ENCODE measurements at places on chromosomes 6 and 20. TPM values are rescaled to one million over a fixed set of nuclear protein-coding genes. Genes with fewer than 3 reads are reported as not detected.

Gene BTN1A1
- total RNA-seq, result 0.10 TPM

Gene MYBL2
- 76.9 TPM for total RNA-seq

Gene POLH
- 34.8 TPM for total RNA-seq

Gene EYS
- not detected for total RNA-seq

Gene CST5
- not detected for total RNA-seq

Gene HSPA12B
- total RNA-seq, result not detected

Gene PCSK2
- not detected for total RNA-seq

Gene KCNK16
- total RNA-seq, result not detected

- no peak for DNase-seq
- peaks cover 10% of the 10 kb centered on the region for H3K4me1 ChIP-seq
- H3K4me3 ChIP-seq, result no peak overlapping the region
- no peak overlapping the region for H3K27ac ChIP-seq
- H3K36me3 ChIP-seq, result peaks cover 3% of the 10 kb centered on the region
Observed at GRCh38 chr6:34839666-34840352, 47.9 kb downstream of the BLTP3A start.

GRCh38 chr6:121691126-121691551 lies 255.7 kb downstream of the GJA1 start:
- H3K27ac ChIP-seq, result no peak overlapping the region
- no peaks in the 10 kb centered on the region for H3K36me3 ChIP-seq
- no peak for DNase-seq
- H3K4me1 ChIP-seq, result peaks cover 15% of the 10 kb centered on the region
- H3K4me3 ChIP-seq, result no peak overlapping the region
- no peaks in the 10 kb centered on the region for H3K27me3 ChIP-seq

- no peak for DNase-seq
- peaks cover 86% of the 10 kb centered on the region for H3K4me1 ChIP-seq
- H3K4me3 ChIP-seq, result peak overlapping the region; percentile 99
- no peaks in the 10 kb centered on the region for H3K27me3 ChIP-seq
Observed at GRCh38 chr6:31663961-31664789, 622 bp downstream of the GPANK1 start.

DNA sequence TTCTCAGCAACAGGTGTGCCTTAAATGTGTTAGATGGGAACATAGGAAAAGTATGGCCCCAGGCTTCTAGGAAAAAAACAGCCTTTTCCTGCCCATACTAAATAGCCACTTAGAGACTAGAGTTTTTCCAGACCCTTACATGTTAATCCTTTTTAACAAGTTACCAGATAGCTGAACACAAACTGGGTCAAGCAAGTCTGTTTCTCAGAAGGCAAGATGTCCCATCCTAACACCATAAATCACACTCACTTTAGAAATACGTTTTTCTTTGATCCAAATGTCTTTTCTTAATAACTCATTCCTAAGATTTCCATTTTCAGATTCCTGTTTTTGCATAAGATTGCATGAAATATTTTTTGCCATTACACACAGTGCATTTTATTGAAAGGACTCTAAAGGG lies 241.3 kb downstream of the KCNQ5 start:
- H3K4me3 ChIP-seq, result no peak overlapping the region
- no peak for DNase-seq
- no peaks in the 10 kb centered on the region for H3K36me3 ChIP-seq
- H3K27me3 ChIP-seq, result no peaks in the 10 kb centered on the region
- H3K27ac ChIP-seq, result no peak overlapping the region

DNA sequence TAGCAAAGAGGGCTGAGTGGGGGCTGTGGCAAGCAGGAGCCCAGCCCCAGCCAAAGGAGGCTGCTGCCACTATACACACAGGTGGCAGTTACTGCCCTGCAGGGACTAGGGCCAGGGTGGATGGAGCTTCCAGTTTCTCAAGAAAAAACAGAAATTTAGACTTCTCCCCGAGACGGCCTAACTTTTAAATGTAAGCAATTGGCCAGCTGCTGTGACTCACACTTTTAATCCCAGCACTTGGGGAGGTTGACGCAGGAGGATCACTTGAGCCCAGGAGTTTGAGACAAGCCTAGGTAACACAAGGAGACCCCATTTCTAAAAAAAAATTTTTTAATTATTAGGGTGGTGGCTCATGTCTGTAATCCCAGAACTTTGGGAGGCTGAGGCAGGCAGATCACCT lies 98.2 kb upstream of the NFATC2 start:
- no peaks in the 10 kb centered on the region for H3K4me1 ChIP-seq
- no peak for DNase-seq
- no peaks in the 10 kb centered on the region for H3K36me3 ChIP-seq
- no peak overlapping the region for H3K27ac ChIP-seq

GRCh38 chr20:58719971-58720371 lies 27.4 kb downstream of the NPEPL1 start:
- H3K4me1 ChIP-seq, result no peaks in the 10 kb centered on the region
- H3K36me3 ChIP-seq, result no peaks in the 10 kb centered on the region
- DNase-seq, result no peak

- no peaks in the 10 kb centered on the region for H3K36me3 ChIP-seq
- H3K4me3 ChIP-seq, result no peak overlapping the region
- no peaks in the 10 kb centered on the region for H3K27me3 ChIP-seq
- no peaks in the 10 kb centered on the region for H3K4me1 ChIP-seq
- H3K27ac ChIP-seq, result no peak overlapping the region
Observed at GRCh38 chr6:64254558-64254957, 619.0 kb downstream of the PHF3 start.

DNA sequence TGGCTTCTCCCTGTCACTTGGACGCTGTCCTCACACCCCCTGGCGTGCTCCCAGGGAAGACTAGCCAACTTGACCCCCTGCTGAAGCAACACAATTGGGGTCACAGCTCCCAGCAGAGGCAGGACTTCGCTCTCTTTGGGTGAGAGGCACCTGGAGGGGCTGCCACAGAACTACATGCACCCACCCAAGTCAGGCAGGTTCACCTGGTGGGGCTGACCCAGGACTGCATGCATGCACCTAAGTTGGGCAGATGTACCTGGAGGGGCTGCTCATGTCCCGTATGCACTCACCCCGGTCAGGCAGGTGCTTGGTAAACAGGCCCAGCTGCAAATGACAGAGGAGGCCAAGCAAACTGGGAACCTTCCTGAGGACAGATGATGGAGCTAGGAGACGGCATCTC lies 154.3 kb upstream of the RPS6KA2 start:
- no peak overlapping the region for H3K27ac ChIP-seq
- no peaks in the 10 kb centered on the region for H3K27me3 ChIP-seq
- no peak overlapping the region for H3K4me3 ChIP-seq
- H3K4me1 ChIP-seq, result no peaks in the 10 kb centered on the region
- DNase-seq, result no peak

DNA sequence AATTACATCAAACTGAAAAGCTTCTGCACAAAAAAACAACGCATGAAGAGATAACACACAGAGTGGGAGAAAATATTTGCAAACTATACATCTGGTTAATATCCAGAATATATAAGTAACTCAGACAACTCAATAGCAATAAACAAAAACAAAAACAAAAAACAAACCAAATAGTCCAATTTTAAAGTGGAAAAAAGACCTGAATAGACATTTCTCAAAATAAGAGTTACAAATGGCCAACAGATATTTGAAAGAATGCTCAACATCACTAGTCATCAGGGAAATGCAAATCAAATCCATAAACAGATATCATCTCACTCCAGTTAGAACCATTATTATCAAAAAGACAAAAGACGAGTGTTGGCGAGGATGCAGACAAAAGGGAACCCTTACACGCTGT lies 28.8 kb upstream of the TOP1 start:
- no peak overlapping the region for H3K27ac ChIP-seq
- H3K4me3 ChIP-seq, result no peak overlapping the region
- H3K36me3 ChIP-seq, result no peaks in the 10 kb centered on the region
- peaks cover 27% of the 10 kb centered on the region for H3K4me1 ChIP-seq

GRCh38 chr6:40791004-40791403 lies 203.8 kb upstream of the LRFN2 start:
- no peaks in the 10 kb centered on the region for H3K27me3 ChIP-seq
- peak; percentile 11 for DNase-seq
- no peaks in the 10 kb centered on the region for H3K36me3 ChIP-seq
- no peak overlapping the region for H3K4me3 ChIP-seq

GRCh38 chr6:108165714-108166663 lies at the start of gene NR2E1:
TSS of gene NR2E1 (plus strand) at chr6:108166022. CDS start at chr6:108166766, 744 bp downstream.
- peaks cover 51% of the 10 kb centered on the region for H3K4me1 ChIP-seq
- H3K4me3 ChIP-seq, result peak within 1 kb of the TSS; percentile 77
- H3K27me3 ChIP-seq, result peaks cover 89% of the 10 kb centered on the region

GRCh38 chr6:6711031-6711785 lies 122.7 kb downstream of the LY86 start:
- H3K4me3 ChIP-seq, result peak overlapping the region; percentile 42
- no peaks in the 10 kb centered on the region for H3K36me3 ChIP-seq
- no peak overlapping the region for H3K27ac ChIP-seq
- no peak for DNase-seq
- peaks cover 24% of the 10 kb centered on the region for H3K27me3 ChIP-seq

- H3K4me1 ChIP-seq, result no peaks in the 10 kb centered on the region
- no peak for DNase-seq
- H3K27me3 ChIP-seq, result no peaks in the 10 kb centered on the region
Observed at GRCh38 chr6:126535595-126535994, 195.7 kb downstream of the CENPW start.

- H3K4me3 ChIP-seq, result no peak overlapping the region
- H3K27me3 ChIP-seq, result no peaks in the 10 kb centered on the region
- no peaks in the 10 kb centered on the region for H3K36me3 ChIP-seq
- H3K27ac ChIP-seq, result no peak overlapping the region
Observed at GRCh38 chr6:8574311-8574710, 139.0 kb upstream of the SLC35B3 start.

- no peak for DNase-seq
- H3K4me3 ChIP-seq, result no peak overlapping the region
- no peak overlapping the region for H3K27ac ChIP-seq
- H3K27me3 ChIP-seq, result peaks cover 16% of the 10 kb centered on the region
- no peaks in the 10 kb centered on the region for H3K36me3 ChIP-seq
Observed at GRCh38 chr6:38846844-38847243, 131.7 kb downstream of the DNAH8 start.

DNA sequence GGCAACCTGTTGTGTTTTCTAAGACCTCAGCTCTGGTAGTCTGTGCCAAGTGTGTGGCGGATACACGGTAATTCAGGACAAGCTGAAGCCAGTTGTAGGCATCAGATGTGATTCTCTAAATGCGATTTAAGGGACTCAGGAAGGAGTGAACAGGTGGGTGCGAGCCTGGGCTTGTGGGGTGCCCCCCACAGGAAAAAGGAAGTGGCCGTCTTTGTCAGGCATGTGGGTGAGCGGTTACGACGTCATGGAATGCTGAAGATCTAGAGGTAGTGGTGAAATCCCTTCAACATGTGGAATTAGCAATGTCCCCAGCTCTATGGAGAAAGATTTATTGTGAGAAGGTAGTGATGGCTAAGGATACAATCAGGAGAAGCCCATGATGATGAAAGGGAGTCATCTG lies 95.1 kb upstream of the EXOC2 start:
- peak overlapping the region; percentile 64 for H3K4me3 ChIP-seq
- peaks cover 23% of the 10 kb centered on the region for H3K4me1 ChIP-seq
- no peak overlapping the region for H3K27ac ChIP-seq

GRCh38 chr20:41147767-41148191 lies 10.4 kb downstream of the PLCG1 start:
- H3K36me3 ChIP-seq, result peaks cover 2% of the 10 kb centered on the region
- no peak for DNase-seq
- H3K4me3 ChIP-seq, result no peak overlapping the region
- peaks cover 100% of the 10 kb centered on the region for H3K4me1 ChIP-seq
- no peaks in the 10 kb centered on the region for H3K27me3 ChIP-seq

- no peak overlapping the region for H3K27ac ChIP-seq
- no peak overlapping the region for H3K4me3 ChIP-seq
- H3K36me3 ChIP-seq, result no peaks in the 10 kb centered on the region
- peaks cover 2% of the 10 kb centered on the region for H3K27me3 ChIP-seq
Observed at GRCh38 chr6:13841936-13842335, 27.6 kb upstream of the MCUR1 start.

DNA sequence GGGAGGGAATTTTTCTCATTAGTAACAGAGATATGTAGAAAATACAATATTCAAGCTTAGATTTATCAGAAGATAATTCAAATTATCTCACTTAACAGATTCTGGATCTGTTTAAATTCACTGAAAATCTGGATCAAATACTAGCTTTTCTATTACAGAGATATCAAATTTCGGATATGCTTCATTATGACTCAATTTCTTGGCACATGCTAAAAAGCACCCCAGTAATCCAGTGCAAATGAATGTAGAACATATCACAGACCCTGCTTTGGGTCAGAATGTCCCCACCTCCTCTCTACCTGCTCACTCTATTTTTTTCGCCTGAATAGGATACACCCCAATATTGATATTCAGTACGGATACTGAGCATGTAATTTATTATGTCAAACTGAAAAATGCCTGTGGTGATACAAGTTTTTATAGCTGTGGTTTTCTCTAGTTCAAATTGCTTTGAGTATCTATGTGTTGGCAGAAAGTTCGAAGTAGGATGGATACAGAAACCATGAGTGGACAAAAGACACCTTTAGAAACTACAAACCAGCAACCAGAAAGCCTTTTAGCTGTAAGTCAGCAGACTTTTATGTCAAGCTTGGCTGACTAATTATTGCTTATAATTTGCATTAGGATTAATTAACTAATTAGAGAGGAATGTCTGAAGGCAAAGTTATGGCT lies 290.0 kb downstream of the TFAP2B start:
- no peak overlapping the region for H3K27ac ChIP-seq
- H3K36me3 ChIP-seq, result no peaks in the 10 kb centered on the region
- no peaks in the 10 kb centered on the region for H3K27me3 ChIP-seq

DNA sequence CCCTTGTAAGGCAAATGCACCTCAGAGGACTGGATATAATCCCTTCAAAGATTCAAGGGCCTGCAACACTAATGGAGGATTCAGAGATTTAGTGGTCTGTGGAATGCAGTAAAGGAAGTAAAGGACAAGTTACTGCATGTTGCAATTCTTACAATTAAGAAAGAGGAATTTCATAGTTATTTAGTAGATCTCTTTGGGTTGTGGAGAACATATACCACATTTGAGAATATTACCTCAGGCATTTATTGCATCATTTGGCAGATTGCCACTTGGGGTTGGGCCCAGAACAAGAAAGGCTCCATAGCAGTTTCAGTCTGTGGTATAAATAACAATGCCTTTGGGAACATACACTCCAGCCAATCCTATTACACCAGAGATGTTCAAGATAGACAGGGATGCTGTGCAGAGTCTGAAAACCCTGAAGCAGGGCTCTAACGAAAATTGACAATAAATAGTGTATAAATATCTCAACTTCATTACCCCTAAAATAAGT lies 20.9 kb upstream of the EPM2A start:
- H3K4me1 ChIP-seq, result no peaks in the 10 kb centered on the region
- H3K36me3 ChIP-seq, result no peaks in the 10 kb centered on the region
- no peak overlapping the region for H3K4me3 ChIP-seq
- no peak overlapping the region for H3K27ac ChIP-seq

DNA sequence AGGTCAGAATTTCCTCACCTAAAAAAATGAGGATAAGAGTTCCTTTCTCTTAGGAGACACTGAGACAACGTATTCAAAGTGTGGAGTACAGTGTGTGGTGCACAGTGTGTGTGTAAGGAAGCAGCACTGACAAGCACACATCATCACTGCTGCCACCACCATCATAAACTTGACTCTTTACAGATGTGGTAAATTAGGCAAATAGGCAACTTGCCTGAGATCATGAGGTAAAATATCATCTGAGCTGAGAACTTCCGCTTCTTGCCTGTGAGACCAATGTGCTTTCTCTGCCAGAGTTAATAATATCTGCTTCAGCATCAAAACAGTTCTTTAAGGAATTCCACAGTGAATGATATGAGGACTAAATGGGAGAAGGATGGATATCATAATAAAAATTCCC lies 52.7 kb downstream of the LYRM4 start:
- no peak overlapping the region for H3K27ac ChIP-seq
- H3K4me1 ChIP-seq, result peaks cover 13% of the 10 kb centered on the region
- H3K27me3 ChIP-seq, result no peaks in the 10 kb centered on the region
- DNase-seq, result no peak

- H3K4me3 ChIP-seq, result no peak overlapping the region
- H3K36me3 ChIP-seq, result no peaks in the 10 kb centered on the region
- peaks cover 57% of the 10 kb centered on the region for H3K27me3 ChIP-seq
- no peak for DNase-seq
- no peaks in the 10 kb centered on the region for H3K4me1 ChIP-seq
Observed at GRCh38 chr6:132931936-132932514, 117.7 kb downstream of the RPS12 start.

Data from activated T-cell treated with anti-CD3 and anti-CD28 coated beads, Interleukin-2, amount 50 U/mL, for 72 hours (primary cell).